ENCODE measurements at places on chromosomes 1 and 21.
A peak's percentile ranks its signal among the peaks of the same experiment; 100 is the strongest.

GRCh38 chr1:35748326-35748725, 21.5 kb downstream of the CLSPN start:
- DNase-seq: no peak

GRCh38 chr1:28378906-28379305, 9.4 kb downstream of the PHACTR4 start:
- DNase-seq: no peak

GRCh38 chr21:36008505-36008904, 51.8 kb downstream of the SETD4 start:
- DNase-seq: no peak

GRCh38 chr1:108556066-108556465, 3.8 kb upstream of the EEIG2 start:
- DNase-seq: no peak

DNA sequence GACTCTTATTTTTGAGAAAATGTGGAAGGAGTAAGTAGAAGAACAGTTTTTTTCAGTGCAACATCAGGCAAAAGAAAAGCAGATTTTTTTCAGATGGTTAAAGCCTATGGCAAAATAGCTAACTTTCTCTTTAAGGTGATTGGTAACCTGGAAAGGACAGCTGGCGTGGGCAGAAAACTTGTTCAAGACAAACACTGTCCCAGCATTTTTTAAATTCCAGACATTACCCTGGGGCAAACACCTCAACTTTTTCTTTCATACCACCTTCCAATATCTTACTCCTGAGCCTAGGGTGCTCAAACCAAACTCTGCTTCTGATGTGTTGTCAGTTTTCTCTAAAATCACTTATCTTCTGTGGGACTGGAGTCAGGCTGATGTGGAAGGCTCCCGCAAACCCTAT, 2.7 kb upstream of the LEPR start:
- DNase-seq: no peak

GRCh38 chr21:42777064-42777756, 102.1 kb downstream of the WDR4 start:
- DNase-seq: no peak

DNA sequence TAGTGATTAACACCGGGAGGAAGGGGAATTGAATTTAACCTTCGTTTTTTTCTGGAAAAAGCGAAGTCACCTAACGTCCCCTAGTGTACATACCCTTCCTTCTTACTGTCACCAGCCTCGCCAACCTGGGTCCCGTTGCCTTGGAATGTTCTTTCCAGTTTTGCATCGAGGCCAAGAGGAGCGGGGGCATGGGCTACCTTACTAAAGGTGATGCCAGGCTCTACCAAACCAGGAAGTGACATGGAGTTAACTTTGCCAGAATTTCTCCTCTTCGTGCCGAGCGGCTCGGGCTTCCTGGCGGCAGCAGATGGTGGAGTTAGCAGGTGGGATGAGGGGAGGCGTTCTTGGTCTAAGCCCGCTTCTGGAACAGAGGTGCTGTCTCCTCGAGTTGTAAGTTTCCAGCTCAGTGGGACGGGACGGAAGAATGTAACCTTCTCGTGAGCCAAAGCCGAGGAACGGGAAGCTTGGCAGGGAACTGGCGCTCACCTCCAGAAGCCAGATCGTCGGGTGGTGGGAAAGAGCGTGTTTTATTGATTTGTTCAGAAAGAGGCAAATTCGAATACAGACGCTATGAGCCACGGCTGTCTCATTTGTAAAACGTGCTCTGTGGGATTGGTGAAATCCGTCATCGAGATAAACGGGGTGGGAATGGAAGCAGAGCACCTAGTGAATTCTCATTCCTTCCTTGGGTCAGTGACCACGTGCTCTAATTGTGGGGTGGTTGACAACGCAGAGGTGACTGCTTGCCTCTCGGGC, 486 bp downstream of the NIPAL3 start:
- DNase-seq: peak; percentile 14

- DNase-seq: no peak
These were observed 8.5 kb downstream of the SSR2 start for GRCh38 chr1:156012051-156012817.

- no peak for DNase-seq
These were observed 96.2 kb downstream of the ZMYM4 start for GRCh38 chr1:35364741-35365140.

DNA sequence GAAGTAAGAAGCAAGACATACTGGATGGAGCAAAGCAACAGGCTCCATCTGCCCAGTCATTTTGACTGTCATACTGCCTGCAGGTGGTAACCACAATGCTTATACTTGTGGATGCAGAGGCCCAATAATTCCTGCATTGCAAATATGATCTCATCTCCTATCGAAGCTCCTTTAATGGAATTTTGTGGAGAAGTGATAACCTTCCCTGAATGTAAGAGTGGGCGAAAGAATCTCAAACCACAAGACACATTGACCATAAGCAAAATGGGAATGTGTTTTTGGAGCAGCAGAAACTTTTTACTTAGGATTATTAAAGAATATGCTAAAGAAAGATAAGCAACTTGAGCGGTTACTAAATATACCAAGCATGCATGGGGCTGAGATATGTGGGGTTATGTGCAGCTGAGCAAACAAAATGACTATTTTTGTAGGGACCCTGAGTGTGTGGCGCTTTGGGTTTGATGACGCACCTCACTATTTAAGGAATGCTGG, 77.4 kb upstream of the BACH1 start:
- DNase-seq: no peak

DNA sequence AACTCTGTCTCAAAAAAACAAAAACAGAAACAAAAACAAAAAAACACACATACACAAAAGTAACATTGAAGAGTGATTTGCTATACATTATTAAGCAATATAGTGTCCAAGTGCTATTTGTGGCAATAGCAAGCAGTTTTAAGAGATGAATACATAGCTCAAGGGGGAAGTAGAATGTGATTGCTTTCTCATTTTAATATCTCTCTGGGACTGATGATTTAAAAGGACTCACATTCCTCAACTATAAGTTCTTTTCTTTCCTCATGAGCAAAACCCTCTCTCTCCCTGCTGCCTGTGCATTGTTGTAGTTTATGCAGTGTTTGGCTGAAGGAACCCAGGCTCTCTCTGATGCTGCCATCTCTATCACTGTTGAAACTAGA, 47.0 kb upstream of the CSF1 start:
- no peak for DNase-seq

- DNase-seq: no peak
These were observed 2.6 kb upstream of the UQCRHL start for GRCh38 chr1:15810073-15810472.

GRCh38 chr21:40540216-40540615, 306.7 kb downstream of the DSCAM start:
- DNase-seq: no peak

- DNase-seq: no peak
These were observed at the start of gene PYHIN1 for GRCh38 chr1:158931055-158931737. TSS of gene PYHIN1 (plus strand) at chr1:158931552. CDS start at chr1:158936911, 5,359 bp downstream.

DNA sequence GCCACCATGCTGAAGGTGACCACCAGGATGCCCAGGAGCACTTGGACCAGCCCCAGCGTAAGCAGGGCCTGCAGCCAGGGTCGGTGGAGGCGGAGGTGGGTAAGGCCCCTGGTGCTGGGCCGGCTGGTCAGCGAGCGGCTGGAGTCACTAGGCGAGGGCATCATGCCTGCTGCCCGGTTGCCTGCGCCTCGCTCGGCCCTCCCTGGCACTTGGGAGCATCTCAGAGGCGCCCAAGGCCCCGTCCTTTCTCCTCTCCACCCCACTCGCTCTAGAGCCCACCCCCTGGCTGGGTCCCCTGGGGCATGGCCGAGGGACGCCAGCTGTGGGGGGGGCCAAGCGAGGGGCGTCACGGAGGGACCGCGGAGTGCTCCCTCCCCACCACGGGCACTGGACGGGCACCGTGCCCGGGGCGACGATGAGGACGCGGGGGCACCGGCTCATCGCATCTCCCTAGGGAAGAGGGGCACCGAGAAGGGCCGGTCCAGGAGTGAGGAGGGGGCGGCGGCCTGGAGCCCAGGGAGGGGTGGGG, 505 bp downstream of the ENTREP3 start:
- DNase-seq: peak; percentile 35

DNA sequence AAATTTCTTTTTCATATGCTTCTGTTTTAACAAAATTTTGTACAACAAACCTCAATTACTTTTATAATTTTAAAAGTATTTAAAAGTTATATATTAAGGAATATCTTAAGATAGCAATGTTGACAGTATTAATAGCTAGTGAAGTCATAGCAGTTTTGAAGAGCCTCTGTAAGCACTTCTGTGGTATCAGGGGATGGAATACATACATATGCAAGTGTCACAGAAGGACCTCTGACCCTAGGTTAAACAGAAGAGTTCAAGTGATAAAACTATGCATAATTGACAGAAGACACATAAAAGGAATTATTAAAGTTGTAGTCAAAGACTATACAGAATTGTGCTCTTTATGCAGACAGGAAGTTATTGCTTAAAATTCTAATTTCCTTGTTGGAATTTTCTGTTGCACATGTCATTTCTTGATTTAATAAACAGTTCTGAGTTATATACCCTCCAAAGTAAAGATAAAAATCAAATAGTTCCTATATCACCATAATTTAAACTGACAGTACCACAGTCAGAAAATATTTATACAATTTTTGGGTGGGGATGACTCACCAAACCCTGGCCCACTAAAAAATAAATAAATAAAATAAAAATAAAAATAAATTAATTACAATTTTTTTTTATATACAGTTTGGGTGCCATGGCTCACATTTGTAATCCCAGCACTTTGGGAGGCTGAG, 27.1 kb downstream of the IPP start:
- no peak for DNase-seq

DNA sequence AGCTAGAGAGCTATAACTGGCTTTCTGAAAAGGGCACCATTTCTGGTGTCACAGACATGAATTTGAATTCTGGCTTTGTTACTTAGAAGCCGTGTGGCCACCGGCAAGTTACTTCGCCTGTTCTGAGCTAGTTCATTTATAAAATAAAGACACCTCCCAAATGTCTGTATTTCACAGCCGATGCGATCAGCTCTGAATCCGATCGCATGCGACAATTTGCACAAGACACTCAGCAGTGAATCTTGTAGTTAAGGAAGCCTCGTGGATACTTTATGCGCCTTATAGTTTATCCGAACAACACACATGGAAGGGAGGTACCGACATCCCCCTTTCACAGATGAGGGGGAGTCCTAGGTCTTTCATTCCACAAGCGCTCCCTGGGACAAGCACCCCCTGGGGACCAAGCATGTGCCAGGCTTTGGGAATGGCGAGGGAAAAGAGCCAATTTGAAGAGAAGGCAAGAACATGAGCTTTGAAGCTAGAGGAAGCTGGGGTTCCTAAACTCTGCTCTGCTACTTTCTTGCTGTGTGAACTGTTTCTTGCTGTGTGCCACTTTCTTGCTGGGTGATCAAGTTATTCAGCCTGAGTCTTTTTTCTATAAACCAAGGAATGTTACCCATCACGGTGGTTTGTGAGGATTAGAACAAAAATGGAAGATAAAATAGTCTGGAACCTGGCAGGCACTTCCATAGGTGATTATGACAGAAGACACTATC, 3.9 kb downstream of the ID3 start:
- DNase-seq: no peak
